Fibroblast of skin of right quadriceps (primary cell): ENCODE measurements at places on chromosomes 3 and 15.

GRCh38 chr15:68830141-68830785, 9.6 kb upstream of the ANP32A start:
- DNase-seq = no peak

DNA sequence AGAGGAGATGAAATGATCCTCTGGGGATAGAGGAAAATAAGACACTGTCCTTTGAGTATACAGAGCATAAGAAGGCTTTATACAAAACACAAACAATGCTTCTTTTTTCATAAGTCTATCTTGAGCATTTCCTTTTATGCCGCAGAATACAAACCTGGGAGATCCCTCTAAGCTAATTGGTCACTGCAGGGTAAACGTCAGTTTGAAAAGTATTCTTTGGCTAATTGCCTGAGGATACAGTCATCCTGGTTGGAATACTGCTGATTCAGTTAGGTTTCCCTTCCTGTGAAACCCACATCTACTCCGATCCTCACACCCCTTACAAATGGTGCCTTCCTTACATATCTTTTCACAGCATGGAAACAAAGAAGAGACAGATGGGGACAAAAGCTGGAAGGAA, 10.6 kb downstream of the WNT5A start:
- peak; percentile 93 for DNase-seq

DNA sequence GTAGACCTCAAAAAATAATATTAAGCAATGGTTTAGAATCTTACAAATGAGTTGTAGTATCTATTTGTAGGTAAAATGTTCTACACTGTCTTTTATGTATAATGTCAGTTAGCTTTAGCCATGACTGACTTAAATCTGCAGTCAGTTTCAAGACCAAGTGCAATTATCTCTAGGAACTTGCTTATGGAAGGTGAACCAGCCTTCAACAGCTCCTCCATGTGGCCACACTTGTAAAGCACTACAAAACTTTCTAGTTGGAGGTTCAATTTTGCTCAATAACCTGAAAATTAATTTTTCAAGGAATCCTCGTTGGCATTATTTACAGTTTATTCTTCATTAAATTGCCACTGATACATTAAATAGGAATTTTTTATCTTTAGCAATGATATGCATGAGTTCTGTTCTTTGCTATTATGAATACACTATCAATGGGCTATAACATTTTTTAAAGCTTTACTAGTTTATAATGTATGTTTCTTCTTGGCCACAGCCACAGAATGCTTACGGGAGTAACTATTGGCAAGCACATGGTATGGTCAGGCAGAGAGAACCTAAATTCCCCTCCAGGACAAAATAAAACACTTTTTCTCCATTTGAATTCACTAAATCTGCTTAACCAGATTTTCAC, 315.3 kb upstream of the UBE2E2 start:
- peak; percentile 2 for DNase-seq

DNA sequence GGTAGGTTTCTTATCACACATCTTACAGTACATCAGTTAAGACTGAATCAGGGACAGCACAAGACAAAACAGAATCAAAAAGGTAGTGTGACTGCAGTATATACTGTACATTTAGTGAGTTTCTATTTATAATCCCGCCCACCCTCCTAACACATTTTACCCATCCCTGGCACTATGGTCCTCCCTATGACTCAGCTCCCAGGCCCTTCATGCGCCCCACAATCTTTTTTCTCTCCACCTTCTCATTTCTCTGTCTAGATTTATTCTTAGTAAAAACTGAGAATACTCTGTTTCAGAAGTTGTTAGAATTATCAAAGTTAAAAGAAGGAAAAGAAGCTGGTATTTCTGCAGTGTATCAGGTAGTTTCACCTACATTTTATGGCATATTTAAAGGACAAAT, 427.3 kb downstream of the CNTN4 start:
- DNase-seq = no peak

- DNase-seq = no peak
These were observed 13.9 kb downstream of the UPK1B start for GRCh38 chr3:119187266-119187665.

GRCh38 chr3:142501004-142501926, 53.4 kb upstream of the XRN1 start:
- DNase-seq = peak; percentile 88

- DNase-seq = no peak
These were observed 76.3 kb upstream of the TTBK2 start for GRCh38 chr15:42996871-42997270.

DNA sequence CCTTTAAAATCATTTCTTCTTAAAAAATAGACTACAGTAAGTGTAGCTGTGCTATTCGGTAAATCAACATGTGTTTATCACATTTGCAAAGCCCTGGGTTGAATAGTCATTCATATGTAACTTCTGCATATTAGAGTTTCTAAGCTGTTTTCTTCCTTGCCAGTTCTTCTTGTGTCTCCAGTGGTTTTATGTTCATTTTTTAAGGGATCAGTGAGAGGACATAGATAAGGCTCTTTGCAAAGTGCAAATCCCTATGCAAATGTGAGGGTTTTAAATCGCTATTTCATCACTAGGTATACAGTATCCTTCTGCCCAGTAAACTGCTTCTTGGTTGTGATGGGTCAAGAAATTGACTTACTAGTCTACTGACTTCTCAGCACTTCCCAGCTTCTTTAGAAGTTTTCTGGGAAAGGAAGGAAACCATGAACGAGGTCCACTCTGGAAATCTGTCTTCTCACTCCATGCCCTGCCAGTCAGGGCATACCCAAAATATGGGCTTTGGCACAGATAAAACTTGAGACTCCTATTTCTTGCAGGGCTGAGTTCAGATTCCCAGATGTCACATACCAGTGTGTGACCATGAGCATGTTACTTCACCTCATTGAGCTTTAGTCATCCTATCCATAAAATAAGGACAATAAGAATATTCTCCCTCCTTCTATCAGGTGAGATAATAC, 38.8 kb upstream of the ADAMTS9 start:
- no peak for DNase-seq

DNA sequence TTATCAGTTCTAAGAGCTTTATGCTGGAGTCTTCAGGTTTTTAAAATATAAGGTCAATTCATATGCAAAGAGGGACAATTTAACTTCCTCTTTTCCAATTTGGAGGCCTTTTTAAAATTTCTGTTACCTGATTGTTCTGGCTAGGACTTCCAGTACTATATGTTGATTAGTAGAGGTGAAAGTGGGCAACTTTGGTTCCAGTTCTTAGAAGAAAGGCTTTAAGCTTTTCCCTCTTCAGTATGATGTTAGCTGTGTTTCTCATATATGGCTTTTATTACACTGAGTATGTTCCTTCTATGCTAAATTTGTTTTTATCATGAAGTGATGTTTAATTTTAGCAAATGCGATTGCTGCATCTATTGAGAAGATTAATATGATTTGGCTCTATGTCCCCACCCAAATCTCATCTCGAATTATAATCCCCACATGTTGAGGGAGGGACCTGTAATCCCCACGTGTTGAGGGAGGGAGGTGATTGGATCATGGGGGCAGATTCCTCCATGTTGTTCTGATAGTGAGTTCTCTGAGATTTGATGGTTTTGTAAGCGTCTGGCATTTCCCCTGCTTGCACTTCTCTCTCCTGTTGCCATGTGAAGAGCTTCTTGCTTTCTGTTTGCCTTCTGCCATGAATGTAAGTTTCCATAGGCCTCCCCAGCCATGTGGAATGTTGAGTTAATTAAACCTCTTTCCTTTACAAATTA, 33.8 kb downstream of the FAIM start:
- no peak for DNase-seq

GRCh38 chr3:192915304-192915703, 2.4 kb downstream of the MB21D2 start:
- DNase-seq = peak; percentile 70

DNA sequence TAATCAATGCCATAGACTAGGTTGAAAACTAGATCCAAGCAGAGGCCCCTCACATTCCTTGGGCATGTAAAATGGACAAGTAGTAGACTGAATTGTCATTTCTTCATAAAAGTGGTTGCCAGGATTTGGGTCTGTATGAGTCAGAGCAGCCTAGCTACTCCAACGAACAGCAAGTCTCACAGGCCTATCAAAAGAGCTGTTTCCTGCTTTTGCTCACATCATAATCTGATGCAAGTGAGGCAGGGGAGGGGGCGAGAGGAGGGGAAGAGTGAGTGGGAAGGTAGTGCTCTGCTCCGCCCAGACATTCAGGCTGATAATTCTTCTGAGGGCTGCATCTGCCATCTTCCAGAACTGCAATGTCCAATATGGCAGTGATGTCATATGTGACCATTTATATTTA, 228.9 kb upstream of the PRICKLE2 start:
- peak; percentile 85 for DNase-seq

- peak; percentile 59 for DNase-seq
These were observed 19.6 kb downstream of the CLK3 start for GRCh38 chr15:74635228-74635627.

GRCh38 chr15:71691458-71692417, 118.6 kb upstream of the NR2E3 start:
- peak; percentile 84 for DNase-seq

DNA sequence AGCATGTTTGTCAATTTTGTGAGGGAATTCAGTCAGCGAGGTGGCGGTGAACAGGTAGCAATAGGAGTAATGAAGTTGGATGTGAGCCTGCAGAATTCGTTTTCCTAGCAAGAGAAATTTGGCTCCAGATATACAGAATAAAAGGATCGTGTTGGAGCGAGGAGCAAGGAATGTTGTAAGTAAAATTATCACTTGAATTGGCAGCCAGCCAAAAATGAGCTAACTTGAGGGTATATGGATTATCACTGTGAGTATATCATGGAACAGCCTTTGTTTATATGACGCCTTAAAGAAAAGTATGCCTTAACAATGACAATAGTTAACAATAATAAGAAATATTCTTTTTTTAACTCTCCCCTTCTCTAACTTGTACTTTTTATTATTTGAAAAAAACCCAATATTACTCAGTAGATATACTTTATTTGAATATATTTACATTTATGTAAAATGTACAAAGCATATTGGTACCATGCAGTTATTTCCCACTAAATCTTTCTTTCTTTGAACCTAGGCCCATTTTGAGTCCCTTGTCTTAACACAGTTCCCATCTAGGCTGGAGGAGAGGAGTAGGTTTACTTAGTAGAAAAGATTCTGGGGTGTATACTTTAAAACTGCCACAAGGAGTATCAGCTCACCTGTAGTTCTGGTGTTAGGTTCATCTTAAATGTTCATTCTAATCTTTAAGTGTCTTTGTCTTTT, 29.3 kb downstream of the EPHA6 start:
- no peak for DNase-seq

DNA sequence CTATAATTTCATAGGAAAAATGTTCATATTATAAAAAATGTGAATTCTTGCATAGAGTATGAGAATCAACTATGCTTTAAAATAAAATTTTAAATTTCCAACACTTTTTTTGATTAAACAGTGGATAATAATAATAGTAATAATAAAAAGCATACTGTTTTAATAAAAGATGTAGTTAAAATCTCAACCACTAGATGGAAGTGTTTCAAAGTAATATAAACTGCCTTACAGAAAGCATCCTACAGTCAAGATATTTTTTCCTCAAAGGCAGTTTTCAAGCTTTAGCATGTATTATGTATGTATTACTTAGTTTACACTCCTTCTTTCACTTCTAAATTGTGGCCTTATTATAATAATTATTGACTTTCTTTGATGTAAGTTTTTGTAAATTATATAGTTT, 217.5 kb downstream of the CHL1 start:
- DNase-seq = peak; percentile 2

DNA sequence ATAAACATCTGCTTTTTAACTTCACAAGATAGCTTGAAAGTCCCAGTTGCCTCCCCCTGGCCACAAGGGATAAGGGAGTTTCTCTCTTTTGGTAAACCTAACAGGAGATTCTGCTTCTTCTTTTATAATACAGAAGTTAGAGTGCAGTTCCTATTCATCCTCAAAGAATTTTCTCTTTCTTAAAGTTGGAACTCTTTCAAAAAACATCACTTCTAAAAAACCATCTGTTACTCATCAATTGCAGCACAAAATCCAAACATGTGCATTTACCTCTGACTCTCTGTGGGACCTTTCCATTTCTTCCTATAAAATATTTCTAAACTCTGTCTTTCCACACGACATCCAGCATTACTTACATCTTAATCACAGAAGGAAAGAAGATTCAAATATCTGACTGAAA, 5.1 kb downstream of the DPH6 start:
- DNase-seq = peak; percentile 87
